ENCODE measurements at places on chromosomes 11 and 22.

DNA sequence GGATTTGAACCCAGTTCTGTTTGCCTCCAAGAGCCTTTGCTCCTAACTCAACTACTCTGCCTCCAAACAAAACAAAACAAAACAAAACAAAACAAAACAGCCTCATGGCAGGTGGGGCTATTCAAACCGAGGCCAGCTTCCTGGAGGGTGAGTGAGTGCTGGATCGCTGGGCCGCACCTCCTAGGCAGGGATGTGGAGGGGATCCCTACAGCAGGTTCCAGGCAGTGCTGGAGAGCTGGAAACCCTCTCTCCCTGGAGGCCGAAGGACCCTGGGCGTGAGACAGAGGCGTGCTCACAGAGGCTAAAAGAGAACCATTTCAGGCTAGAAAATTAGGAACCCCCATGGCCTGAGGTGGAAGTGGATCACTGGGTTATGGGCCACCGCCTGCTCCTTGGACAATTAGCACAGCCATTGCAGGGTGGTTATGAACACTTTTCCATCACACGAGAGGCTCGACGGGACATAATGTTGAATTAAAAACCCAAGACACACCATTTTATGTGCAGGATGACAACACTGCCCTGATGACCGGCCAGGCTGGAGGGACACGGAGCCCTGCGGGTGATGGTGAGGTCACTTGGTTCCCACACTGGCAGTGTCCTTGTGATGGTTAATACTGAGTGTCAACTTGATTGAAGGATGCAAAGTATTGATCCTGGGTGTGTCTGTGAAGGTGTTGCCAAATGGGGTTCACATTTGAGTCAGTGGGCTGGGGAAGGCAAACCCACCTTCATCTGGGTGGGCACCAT lies 35.2 kb downstream of the SHISAL1 start:
- DNase-seq: no peak

- DNase-seq: no peak
These were observed 130.0 kb upstream of the BDNF start for GRCh38 chr11:27830206-27830605.

DNA sequence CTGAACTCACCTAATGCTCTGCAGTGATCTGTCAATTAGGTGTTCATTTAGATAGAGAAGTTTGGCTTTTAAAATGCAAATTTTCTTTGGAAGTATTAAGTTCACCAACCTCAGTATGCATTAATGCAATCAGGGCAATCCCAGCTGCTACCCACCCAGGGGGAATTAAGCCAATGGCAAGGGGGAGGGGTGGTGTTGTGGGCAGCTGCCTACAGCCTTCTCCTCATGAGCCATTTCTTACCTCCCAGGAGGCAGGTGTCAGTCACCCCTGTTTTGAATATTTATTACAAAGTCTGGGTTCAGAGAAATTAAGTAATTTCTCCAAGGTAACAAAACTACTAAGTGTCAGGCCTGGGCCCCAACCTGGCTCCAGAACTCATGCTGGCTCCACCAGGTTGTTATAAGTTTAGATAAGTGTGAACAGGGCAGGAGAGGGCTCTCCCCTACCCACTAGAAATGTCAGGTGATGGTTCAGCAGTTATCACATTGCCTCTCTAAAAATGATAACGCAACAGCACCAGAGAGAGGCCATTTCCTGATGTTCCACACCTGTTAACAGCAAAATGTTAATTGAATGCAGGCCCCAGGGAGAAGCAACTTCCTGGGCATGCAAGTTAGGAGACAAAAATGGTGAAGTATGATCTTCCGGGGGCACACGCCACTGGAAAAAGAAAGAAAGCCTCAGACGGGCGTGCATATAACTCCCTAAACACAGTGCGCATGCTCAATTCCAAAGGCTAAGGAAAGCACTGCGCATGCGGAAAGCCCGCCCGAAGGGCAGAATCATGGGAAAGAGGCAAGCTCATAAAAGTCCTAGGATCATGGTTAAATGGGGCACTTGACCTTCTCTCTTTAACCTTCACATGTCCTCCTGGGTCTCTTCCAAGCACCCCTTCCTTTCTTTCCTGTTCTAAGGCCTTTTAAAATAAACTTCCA lies 35.4 kb upstream of the GNAZ start:
- peak; percentile 99 for DNase-seq

GRCh38 chr11:108592591-108593213 lies 866 bp downstream of the EXPH5 start:
- DNase-seq: no peak

Data from Karpas-422 (cell line).